Daoy (cell line): ENCODE measurements at places on chromosomes 4 and X. TPM values are rescaled to one million over a fixed set of nuclear protein-coding genes. Genes with fewer than 3 reads are reported as not detected.

Gene FAAH2
- total RNA-seq = not detected in 2 replicates

Gene SETD7
- 18.2 and 20.7 TPM in 2 replicates for total RNA-seq

Gene HHIP
- 7.6 and 9.5 TPM in 2 replicates for total RNA-seq

Gene GUCY2F
- total RNA-seq = 0.06 TPM in 1 of 2 replicates, not detected in the other

Gene ERAS
- not detected in 2 replicates for total RNA-seq

Gene PTPN13
- total RNA-seq = 3.0 and 5.5 TPM in 2 replicates

Gene SPANXA1
- total RNA-seq = 25.7 TPM in 1 of 2 replicates, not detected in the other

Gene CHRNA9
- 9.9 and 11.3 TPM in 2 replicates for total RNA-seq

Gene STATH
- total RNA-seq = not detected in 2 replicates

Gene SUPT20HL2
- total RNA-seq = not detected in 2 replicates
